ENCODE measurements at places on chromosomes 13 and 19.
A peak's percentile ranks its signal among the peaks of the same experiment; 100 is the strongest.

DNA sequence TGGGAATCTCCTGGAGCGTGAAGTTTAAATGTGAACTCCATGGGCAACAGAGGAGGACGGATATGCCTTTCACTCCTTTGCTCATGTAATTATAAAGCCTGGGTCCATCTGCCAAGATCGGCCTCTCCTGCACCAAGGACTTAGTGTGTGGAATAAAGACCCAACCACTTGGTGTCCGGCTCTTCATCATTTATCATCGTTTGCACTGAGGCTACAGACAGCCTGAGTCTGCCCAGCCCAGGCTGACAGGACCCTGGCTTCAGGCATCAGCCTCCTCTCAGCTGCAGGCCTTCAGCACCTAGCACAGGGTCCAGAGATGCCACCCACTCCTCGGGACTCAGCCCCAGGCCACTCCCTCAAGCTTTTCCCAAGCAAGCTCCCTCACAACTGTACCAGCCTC lies 206.8 kb upstream of the IPO5 start:
- DNase-seq, result no peak

DNA sequence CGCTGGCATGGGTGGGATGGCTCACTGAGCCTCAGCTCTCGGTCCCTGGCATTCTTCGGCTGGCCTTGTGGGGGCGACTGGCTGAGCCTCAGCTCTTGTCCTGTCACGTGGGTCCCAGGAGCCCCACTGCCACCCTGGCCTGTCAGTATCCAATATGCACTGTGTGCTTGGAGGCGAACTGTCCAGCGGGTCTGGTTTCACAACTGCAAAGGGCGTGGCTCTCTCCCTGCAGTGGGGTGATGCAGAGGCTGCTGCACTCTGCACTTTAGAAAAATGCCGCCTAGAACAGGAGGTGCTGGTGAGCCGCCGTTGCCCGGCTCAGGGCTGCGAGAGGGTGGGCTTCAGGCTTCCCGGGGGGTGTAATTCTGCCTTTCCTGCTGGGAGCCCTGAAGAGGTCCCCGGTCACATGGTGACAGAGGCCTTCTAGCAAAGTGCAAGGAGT lies 17.0 kb upstream of the TMEM255B start:
- no peak for DNase-seq

GRCh38 chr13:24071423-24072075 lies 89.0 kb upstream of the SPATA13 start:
- no peak for DNase-seq

- DNase-seq, result no peak
Measured at GRCh38 chr13:98155475-98156109, 12.7 kb downstream of the FARP1 start.

- DNase-seq, result no peak
Measured at GRCh38 chr19:3161453-3161852, 17.1 kb upstream of the S1PR4 start.

- DNase-seq, result no peak
Measured at GRCh38 chr13:91228108-91228507, 119.4 kb upstream of the MIR17HG start.

DNA sequence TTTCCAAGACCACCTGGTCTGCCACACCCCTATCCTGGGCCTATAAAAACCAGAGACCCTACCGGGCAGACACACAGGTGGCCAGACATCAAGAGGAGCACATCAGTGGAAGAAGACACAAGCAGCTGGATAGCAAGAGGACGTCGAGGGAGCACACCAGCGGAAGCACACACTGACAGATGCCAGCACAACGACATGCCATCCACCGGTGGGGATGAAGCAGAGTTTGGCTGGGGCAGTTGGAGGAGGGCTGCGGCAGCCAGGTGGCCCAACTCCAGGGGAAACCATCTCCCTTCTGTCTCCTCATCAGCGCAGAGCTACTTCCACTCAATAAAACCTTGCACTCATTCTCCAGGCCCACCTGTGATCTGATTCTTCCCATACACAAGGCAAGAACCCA lies 200.6 kb downstream of the PCDH17 start:
- no peak for DNase-seq

GRCh38 chr13:95193509-95194230 lies 107.6 kb downstream of the ABCC4 start:
- DNase-seq, result no peak

DNA sequence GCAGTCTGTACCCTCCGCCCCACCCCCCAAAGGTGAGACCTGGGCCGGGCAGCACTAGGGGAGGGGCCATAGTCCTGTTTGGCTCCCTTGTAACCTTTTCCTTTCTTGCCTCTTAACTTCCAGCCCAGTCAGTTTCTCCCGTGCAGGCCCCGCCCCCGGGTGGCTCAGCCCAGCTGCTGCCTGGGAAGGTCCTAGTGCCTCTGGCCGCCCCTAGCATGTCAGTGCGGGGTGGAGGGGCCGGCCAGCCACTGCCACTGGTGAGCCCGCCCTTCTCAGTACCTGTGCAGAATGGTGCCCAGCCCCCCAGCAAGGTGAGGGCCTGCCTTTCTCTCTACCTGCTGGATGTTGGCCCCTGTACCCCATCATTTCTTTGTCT lies 10.5 kb upstream of the PRR19 start:
- DNase-seq, result no peak

GRCh38 chr19:17719730-17720400 lies 585 bp downstream of the MAP1S start:
- DNase-seq, result peak; percentile 48

- DNase-seq, result no peak
Measured at GRCh38 chr13:102299366-102299765, 102.5 kb downstream of the FGF14 start.

DNA sequence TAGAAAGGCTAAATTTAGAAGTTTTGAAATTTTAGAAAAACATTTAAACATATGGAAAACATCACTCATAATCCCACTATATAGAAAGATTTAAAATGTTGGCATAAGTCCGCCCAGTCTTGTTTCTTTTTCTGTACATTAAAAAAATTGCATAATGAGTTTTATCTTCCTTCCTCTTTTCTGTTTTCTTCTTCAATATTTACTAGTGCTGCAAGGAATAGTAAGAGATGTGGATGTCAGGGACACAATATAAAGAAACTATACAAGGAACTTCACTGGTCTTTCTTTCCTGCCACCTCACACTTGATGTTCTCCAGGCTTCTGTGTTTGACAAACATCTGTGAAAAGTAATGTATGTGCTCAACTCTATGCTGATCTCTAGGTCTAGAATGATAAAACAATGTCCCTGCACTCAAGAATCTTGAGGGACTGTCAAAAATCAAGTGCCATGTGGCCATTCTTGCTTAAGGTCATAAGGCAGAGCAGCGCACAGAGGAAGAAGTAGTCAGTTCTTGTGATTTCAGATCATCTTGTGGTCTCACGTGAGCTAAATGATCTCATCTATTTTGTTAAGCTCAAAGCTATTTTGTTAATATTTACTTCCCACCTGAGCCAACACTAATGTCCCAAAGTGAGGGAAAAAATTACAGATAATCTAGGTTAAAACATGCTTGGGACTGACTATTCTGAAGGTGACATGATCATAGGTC lies 186.9 kb upstream of the OBI1 start:
- no peak for DNase-seq

DNA sequence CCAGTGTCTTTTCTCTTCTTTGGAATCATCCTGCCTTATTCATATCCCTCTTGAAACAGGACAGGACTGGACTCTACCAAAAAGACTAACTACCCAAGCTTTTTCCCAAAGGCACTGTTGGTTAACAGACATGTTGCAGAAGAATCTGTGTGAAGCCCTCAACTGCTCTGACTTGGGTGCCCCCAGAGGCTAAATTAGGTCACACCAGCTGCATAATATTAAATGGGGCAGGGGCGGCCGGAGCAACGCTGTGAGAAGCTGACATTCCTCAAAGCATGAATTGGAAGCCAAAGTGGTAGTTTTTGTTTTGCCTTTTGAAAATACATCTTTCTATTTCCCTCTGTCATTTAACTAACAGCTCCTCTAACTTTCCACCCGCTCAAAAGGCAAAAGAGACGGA lies 185.9 kb downstream of the LHFPL6 start:
- no peak for DNase-seq

Measured in stimulated activated CD4-positive, alpha-beta T cell treated with anti-CD3 and anti-CD28 coated beads, Interleukin-4, amount 100 ng/mL, for 4 hours (primary cell).